Cortex of kidney (tissue), 1 donor: ENCODE measurements at places on chromosomes 16 and 17.

GRCh38 chr17:4174556-4174955 is 31.6 kb downstream of the CYB5D2 start:
- DNase-seq, result no peak

- DNase-seq, result no peak
Measured at GRCh38 chr16:76176153-76176552, 101.0 kb upstream of the CNTNAP4 start.

- DNase-seq, result no peak
Measured at GRCh38 chr16:83238949-83239691, 568.7 kb upstream of the HSBP1 start.

- DNase-seq, result no peak
Measured at GRCh38 chr17:27511168-27511883, 55.1 kb downstream of the KSR1 start.

DNA sequence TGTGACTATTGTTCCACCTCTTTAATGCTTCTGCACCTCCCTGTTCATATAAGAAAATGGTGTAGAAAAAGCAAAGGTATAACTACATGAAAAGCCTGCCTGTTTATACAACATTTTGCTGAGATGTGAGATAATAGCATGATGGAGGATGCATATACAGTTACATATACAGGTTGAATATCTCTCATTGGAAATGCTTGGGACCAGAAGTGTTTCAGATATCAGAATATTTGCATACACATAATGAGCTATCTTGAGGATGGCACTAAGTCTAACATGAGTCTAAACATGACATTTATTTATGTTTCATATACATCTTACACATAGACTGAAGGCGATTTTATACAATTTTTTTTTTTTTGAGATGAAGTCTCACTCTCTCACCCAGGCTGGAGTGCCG is 5.7 kb upstream of the WSB1 start:
- no peak for DNase-seq

GRCh38 chr16:711548-712320 is 3.2 kb upstream of the METRN start:
- DNase-seq, result no peak
